Breast epithelium (tissue), 4 donors: ENCODE measurements at places on chromosomes 3 and 15.
A peak's percentile ranks its signal among the peaks of the same experiment; 100 is the strongest.

- no peak for DNase-seq
Measured at GRCh38 chr3:71874618-71875017, 89.7 kb upstream of the PROK2 start.

DNA sequence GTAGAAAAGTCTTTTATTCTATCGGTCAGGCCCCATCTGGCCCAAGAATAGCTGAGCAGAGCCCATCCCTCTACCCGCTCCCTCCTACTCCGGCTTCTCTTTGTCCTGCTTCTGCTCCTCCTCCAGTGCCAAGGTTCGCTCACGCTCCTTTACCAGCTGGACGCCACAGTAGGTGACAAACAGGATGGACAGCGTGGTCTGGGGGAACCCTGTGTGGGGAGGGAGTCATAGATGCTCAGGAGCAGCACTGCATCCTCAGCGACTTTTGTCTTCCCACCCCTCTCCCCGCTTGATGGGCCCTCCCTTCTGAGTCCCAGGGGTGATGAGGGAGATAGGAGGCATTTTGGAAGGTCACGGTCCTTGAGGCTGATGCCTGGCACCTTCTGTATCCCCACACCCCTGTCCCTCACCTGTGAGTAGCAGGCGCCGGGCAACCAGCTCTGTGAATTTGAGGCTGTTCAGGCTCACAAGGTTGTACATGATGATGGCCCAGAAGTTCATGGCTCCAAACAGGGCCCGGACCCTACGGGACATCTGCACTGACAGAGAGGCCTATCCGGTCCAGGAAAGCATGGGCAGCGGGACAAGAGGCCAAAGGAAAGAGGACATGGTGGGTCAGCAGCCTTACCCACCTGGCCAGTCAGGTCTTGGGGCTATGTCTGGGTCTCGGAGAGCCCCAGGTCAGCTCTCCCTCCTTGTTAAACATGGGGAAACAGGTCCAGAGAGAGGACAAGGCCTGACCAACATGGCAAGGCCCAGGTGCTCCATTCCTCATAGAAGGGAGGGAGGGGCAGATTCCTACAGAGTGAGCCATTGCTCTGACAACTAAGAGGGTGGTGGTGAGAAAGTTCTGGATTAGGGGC, 7.6 kb downstream of the KLHL40 start:
- peak; percentile 31 for DNase-seq

GRCh38 chr3:11273891-11274291, 1.7 kb downstream of the ATG7 start:
- no peak for DNase-seq

GRCh38 chr3:186115239-186115996, 6.5 kb upstream of the ETV5 start:
- no peak for DNase-seq

DNA sequence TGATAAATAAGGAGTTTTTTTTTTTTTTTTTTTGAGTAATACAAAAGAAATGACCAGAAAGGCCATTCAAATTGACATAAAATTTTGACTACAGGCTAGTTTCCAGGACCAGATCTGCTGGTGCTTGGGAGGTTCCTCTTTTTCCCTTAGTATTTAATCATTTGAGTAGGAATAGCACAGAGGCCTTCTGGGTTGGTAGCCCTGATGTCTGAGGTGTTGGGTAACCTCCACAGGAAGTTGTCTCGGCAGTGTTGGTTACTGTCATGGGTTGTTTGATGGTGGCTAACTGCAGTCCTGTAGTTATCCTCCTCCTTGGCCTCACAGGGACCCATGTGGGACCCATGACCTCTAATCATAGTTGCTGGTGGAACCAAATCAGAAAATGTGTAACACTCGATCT, 91.1 kb downstream of the USP13 start:
- DNase-seq, result no peak

GRCh38 chr15:101088788-101089578, 162.9 kb downstream of the CHSY1 start:
- DNase-seq, result peak; percentile 41

DNA sequence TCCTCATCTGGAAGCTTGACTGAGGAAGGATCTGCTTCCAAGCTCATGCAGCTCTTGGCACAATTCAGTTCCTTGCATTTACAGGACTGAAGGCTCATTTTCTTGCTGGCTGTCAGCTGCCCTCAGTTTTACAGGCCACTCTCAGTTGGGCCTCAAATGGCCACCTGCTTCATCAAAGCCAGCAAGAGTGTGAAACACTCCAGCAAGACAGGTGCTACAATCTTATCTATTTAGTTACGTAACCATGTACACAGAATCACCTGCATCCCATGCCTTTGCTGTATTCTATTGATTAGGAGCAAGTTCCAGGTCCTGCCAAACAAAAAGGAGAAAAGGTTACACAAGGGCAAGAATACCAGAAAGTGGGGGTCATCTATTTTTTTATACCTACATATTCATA, 40.8 kb downstream of the RHCG start:
- DNase-seq, result no peak

GRCh38 chr3:71088742-71089141, 494.8 kb downstream of the FOXP1 start:
- DNase-seq, result no peak

GRCh38 chr3:165159760-165160421, 36.3 kb downstream of the SLITRK3 start:
- DNase-seq, result no peak

DNA sequence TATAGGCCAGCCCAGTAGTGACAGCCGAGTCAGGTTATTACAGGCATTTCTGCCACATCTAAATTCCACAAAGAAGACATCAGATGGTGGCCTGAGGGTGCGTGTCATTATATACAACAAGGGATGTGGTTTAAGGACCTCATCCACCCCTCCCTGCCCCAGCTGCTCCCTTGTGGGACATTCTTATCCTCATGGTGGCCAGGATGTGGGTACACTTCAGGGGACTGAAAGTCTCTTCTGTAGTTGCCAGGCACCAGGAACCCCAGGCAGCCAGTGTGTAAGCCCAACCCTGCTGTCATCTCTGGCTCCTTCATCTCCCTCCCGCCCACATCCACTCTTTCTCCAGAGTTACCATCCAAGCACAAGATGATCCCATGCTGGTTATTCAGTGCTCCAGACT, 224.9 kb upstream of the TOPAZ1 start:
- DNase-seq, result no peak

- DNase-seq, result no peak
Measured at GRCh38 chr3:76873532-76874242, 166.2 kb upstream of the ROBO2 start.

- no peak for DNase-seq
Measured at GRCh38 chr3:48018841-48019240, 2.6 kb upstream of the MAP4 start.

DNA sequence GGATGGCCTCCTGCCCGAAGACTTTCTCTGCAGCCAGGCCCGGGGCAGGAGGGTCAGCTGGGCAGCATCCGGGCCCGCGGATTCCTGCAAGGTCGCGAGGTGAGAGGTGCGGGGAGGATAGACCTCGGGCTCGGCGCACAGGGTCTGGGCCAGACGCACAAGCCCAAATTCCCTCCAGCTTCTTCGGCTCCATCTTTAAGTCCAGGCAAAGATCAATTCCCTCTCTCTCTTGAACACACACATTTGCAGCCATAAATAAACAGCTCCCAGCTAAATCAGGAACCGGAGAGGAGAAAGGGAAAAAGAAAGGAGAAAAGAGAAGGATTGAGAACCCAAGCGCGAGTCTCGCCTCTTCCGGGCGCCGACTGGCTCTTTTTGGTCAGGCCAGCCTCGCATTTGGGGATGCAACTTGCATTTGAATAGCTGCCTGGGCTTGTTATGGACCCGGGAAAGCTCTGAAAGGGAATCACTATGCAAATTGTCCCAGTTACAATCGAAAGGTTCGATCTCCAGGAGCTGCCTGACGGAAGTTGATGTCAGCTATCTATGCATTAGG, 14.5 kb upstream of the ONECUT1 start:
- DNase-seq, result no peak

GRCh38 chr3:12486916-12487315, 2.6 kb downstream of the TSEN2 start:
- no peak for DNase-seq

DNA sequence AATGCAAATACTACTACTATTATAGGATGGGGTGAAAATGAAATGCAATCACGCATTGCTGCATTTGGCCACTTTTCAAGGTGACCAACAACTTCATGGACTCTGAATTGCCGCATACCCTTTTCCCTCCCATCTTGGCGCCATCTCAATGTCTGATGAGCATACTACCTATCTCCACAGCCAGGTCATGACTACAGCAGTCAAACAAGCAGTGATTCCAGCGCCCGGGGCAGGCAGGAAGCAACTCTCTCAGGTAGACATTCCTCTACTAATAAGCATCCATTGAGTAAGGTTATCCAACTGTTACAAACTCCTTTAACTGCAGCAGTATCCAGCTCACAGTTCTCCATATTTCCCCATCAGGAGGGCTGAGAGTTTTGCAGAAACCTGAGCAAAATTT, 155.4 kb downstream of the ADAMTS17 start:
- no peak for DNase-seq

DNA sequence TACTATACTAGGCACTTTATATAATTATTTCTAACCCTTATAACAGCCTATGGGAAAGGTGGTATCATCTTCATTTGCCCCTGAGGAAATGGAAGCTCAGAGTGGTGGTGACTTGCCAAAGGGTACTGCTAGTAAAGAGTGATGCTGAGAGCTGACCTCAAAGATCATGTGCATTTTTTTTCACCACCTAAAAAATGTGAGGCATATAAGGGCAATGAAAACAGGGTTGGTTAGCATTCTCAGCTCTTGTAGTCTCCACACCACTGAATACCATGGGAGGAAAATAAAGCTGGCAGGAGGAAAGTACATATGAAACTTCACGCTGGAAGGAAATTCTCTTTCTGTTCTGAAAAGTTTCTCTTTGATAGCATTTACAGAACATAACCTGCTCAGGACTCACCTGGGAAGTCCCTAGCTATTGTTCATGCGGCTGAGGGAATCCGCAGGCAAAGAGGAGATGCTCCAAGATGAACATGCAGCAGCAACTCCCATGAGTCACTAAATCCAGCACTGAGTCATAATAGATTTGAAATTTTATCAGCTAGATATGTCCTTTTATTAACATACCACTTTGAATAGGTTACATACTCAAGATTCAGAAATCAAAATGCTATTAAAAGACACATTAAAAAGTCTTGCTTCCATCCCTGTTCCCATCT, 17.3 kb downstream of the FAIM start:
- DNase-seq, result no peak
